ENCODE measurements at places on chromosomes 6 and 20.

GRCh38 chr6:26743157-26743821, 83.7 kb upstream of the ZNF322 start:
- no peak for DNase-seq

DNA sequence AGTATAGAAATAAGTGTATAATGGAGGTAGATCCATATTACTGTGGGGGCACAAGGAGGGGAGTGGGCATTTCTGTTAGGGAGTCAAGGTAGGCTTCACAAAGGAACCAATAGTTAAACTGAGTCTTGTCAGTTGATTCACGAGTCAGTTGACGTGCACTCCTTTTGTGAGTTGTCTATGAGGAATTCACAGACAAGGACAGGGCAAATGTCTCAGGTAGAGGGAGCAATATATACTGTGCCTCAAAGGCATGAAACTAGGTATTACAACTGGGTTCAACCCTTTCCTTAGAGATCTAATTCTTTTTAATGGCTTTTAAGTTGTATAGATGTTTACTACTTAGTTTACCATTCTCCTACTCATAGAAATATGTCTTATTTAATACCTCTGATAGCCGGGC, 11.0 kb downstream of the TMEM14C start:
- no peak for DNase-seq

GRCh38 chr6:250676-251075, 41.6 kb upstream of the DUSP22 start:
- DNase-seq: no peak

GRCh38 chr20:29744071-29744470, 1513.4 kb upstream of the DEFB115 start:
- DNase-seq: no peak

GRCh38 chr6:17059022-17059421, 42.8 kb upstream of the STMND1 start:
- no peak for DNase-seq

- DNase-seq: no peak
Observed at GRCh38 chr20:6040540-6040939, 13.3 kb downstream of the LRRN4 start.

DNA sequence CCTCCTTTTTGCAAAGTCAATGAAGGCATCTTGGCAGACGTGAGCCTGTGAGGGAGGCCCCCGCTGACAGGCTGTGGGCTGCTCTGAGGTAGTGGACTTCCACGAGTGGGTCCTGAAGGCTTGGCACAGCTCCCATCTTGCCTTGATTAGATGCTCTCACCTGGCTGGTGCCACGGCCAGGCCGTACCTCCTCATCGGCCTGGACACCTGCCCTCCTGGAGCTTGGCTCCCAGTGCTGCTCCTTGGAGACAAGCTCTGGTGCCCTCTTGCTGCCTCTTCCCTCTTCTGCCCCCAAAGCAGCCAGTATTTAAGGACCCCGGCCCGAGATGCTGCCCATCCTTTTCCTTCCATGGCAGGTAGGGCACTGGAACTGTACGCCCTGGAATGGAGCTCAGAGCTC, 93.5 kb downstream of the ERMARD start:
- no peak for DNase-seq

GRCh38 chr6:117326396-117326795, 61.0 kb downstream of the VGLL2 start:
- no peak for DNase-seq

GRCh38 chr6:141809901-141810300, 322.8 kb upstream of the GJE1 start:
- no peak for DNase-seq

All from NCI-H187 (cell line).